Activated T-cell treated with anti-CD3 and anti-CD28 coated beads for 4 hours (primary cell): ENCODE measurements at places on chromosomes 4 and X.

- no peak for DNase-seq
These were observed 96.7 kb downstream of the AREG start for GRCh38 chr4:74541667-74542066.

- no peak for DNase-seq
These were observed 5.1 kb upstream of the FAT1 start for GRCh38 chr4:186728631-186729271.

DNA sequence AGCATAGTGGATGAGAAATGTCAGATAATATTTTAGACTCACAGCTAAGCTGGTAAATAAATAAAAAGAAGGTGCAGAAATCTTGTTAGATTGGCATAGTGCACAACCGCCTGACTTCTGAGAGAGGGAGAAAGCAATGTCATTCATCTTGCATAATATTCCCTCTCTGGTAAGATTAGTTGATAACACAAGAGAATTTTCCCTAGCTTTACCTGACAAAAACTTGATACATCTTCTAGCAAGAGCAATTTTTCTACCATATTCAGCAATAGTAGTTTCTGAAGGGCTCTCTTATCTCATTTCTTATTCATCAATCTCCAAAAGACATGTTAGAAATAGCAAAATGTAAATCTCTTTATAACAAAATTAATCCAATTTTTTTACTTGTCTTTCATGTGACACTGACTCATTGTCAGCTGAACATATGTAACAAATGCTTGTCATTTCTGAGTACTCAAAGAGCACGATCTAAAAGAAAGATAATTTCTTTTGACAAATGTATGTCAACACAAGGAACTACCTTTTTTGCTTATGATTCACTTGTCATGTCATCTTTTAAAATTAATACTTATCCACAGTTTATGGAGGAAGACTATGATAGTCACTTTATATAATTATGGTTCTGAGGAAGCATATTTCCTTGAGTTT lies 240.0 kb downstream of the ARAP2 start:
- no peak for DNase-seq

GRCh38 chr4:174663216-174663615 lies 140.9 kb upstream of the HPGD start:
- DNase-seq: no peak

DNA sequence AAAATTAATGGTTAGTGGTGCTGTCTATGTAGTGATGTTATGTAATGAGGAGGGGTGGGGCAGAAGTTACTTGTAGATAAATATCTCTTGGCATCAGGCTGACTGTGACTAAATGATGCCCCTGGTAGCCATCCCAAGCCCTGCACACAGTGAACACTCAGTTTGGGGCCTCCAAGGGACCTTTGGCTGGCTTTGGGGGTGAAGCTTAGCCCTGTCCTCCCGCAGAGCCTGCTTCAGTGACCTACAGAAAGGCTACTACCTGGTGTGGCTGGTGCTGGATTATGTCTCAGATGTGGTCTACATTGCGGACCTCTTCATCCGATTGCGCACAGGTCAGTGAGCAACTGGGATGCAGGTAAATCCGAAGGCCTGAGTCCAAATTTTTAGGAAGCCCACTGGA lies 7.8 kb downstream of the CNGA2 start:
- DNase-seq: no peak

GRCh38 chr4:84319124-84319523 lies 180.0 kb downstream of the NKX6-1 start:
- no peak for DNase-seq

GRCh38 chrX:51742586-51742985 lies 656 bp upstream of the GSPT2 start:
- no peak for DNase-seq

DNA sequence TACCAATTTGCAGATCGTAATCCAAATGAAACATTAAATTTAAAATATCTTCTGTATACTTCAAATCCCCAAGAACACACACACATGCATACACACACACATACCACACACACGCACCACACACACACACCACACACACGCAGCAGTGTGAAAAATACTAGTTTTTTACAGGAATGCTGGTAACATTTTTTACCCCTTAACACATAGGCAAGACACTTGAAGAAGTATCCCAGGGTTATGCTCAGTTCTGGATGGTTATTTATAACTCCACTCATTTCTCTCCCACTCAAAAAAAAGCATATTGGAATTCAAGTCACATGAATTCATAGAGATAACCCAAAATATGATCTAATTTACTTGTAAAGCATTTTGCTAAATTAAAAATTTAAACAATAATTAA lies 325.5 kb upstream of the SLC7A11 start:
- DNase-seq: no peak

DNA sequence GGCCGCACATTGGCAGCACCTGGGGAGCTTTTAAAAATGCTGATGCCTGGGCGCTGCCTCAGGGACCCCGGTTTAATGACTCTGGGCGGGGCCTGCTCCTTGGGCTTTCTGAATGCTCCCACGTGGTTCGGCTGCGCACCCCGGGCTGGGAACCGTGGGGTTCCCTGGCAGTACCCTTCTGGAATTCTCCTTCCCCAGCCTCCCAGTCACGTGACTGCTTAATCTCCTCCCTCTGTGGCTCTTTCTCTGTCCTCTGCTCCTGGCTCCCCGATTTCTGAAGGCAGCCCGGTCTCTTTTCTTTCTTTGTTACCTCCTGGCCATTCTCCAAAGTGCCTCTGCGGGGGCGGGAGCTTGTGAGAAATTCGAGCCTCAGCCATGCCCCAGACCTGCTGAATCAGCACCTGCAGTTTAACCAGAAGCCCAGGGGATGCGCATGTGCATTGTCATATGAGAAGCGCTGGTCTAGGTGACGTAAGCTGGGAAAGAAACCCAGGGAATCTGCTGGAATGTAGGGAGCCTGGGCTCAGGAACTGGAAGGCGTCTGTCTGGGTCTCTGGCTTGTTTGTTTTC lies 16.6 kb downstream of the CLCN4 start:
- DNase-seq: no peak

- DNase-seq: no peak
These were observed 361.6 kb upstream of the EMCN start for GRCh38 chr4:100879471-100879870.

GRCh38 chrX:129235903-129236302 lies 287.4 kb downstream of the SMARCA1 start:
- no peak for DNase-seq

- no peak for DNase-seq
These were observed 35.6 kb downstream of the COL25A1 start for GRCh38 chr4:109266891-109267290.

- DNase-seq: no peak
These were observed 5.0 kb upstream of the SDAD1 start for GRCh38 chr4:75995727-75996126.

DNA sequence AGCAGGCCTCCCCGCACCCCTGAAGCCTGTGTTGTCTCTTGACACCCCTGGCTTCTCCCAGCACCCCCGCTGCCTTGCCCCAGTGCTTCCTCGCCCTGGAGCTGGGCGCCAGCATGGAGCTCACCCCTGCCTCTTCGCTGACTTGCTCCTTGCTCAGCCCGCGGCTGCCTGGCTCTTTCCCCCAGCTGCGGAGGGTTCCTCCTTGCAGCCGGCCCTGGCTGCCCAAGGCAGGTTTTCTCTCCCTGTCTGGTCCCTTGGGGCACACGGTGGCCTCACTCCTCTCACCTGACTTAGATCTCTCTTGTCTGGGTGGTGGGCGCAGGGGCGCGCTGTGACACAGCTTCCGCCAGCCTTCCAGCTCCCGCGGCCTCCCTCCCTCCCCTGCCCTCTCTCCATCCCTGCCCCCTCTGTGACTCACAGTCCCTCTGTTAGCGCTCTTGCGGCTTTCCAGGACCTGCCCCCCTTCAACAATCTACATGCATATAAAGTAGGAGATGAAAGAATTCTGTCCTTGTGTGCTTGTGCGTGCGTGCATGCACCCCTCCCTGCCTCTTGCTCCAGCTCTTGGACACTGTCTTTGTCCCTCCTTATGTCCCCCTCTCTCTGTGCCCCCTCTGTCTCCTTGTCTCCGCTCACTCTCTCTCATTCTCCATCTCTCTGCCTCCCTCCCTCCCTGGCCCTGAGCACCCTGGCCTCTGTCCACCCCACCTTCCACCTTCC lies 2.2 kb downstream of the PLXNB3 start:
- DNase-seq: peak; percentile 25

GRCh38 chrX:7953446-7953845 lies 26.2 kb upstream of the PNPLA4 start:
- DNase-seq: no peak

DNA sequence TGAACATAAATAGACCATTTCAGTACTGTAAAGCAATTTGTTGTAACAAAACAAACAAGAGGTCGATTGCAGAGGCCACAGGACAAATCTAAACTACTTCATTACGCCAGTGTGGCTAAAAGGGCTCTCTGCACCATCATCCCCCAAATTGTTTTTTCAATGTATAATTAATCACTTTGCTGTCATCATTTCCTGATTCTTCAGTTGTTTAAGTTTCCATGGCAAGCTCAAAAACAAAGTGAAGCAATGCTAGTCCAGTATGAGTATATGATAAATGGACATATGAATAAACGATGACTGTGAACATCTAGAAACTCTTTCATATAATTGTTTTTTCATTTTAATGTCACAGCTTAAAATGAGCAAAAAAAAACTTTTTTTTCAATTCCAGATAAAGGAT lies 235.4 kb upstream of the FGF13 start:
- DNase-seq: no peak

DNA sequence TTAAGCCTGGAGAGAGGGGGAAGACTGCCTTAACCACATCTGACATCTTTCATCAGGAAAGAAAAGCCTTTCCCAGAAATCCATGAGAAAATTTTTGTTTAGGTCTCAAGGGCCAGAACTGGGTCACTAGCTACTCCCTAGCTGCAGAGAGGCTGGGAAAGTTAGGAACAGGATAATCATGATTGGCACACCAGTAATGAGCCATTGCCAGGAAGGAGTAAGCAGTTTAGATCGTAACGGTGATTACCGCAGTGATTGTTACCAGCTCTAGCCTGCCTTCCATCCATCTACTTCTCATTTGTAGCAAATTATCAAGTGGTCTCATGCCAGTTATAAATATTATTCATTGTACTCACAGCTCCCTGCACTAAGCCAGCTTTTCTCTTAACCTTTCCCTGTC lies 22.7 kb upstream of the STX18 start:
- no peak for DNase-seq

GRCh38 chr4:137361756-137362470 lies 170.4 kb downstream of the PCDH18 start:
- no peak for DNase-seq

DNA sequence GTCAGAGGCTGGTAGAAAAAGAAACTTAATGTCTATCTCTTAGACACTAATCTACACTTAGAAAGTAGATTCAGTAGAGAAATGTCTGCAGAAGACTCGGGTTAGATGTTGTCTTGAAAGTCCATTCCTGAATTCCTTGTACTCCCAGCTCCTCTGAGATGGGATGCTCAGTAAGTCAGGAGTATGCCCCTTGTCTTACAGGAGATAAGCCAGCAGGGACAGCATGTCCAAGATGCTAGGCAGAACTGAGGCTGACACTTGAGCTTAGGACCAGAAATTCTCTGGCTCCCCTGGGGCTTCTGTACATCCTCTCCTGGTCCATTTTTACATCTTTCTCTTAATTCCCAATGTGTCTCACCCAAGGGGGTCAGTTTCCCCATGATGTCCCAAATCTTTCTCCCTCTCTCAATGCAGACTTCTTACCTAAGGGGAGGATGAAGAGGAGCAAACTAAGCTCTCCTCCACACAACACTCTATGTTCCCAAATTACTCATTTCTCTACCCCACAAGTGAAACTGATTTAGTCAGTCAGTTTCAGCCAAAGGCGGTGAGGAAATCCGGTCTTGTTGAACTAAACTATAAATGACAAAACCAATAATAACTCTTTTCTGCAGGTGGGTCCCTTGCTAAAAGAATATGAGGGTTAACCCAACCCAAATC lies 558.2 kb upstream of the DIPK2B start:
- DNase-seq: no peak

- DNase-seq: no peak
These were observed 29.2 kb downstream of the SULT1E1 start for GRCh38 chr4:69830560-69831269.

DNA sequence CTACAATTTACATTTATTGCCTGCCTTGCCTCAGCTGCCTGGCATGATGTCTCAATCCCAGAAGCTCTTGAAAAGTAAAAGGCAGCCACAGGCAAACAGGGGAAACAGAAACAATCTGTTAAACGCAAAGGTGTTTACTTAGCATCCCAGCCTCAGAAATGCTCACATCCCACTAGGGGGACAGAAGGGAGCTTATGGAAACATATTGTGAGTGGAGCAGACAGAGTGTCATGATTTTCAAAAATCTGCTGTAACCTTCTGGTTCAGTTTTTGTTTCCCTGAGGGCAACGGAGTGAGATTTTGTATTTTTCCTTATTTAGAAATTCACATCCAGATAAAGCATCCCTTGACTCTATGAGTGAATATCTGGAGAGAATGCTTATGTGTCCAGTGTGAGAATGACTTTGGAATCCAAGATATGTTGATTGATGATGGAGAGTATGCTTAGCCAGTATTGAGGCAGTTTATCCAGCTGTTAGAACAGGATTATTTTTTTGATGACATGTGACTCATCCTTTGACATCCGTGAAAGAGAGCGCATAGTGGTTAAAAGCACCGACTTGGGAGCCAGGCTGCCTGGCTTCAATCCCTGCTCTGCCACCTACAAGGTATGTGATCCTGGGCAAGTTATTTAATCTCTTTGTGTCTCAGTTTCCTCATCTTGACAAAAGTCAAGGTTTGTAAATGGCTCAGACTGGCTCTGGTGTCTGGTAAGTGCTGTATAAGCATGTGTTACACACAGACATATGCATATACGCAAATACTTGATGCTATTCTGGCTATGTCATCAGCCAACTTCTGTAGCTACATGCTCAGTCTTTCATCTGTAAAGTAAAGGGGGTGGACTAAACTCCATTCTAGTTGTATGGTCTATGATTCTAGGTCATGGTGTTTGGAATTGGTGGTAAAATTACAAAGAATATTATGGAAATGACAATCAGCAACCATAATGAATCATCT lies 381.2 kb downstream of the RAPGEF2 start:
- DNase-seq: no peak

DNA sequence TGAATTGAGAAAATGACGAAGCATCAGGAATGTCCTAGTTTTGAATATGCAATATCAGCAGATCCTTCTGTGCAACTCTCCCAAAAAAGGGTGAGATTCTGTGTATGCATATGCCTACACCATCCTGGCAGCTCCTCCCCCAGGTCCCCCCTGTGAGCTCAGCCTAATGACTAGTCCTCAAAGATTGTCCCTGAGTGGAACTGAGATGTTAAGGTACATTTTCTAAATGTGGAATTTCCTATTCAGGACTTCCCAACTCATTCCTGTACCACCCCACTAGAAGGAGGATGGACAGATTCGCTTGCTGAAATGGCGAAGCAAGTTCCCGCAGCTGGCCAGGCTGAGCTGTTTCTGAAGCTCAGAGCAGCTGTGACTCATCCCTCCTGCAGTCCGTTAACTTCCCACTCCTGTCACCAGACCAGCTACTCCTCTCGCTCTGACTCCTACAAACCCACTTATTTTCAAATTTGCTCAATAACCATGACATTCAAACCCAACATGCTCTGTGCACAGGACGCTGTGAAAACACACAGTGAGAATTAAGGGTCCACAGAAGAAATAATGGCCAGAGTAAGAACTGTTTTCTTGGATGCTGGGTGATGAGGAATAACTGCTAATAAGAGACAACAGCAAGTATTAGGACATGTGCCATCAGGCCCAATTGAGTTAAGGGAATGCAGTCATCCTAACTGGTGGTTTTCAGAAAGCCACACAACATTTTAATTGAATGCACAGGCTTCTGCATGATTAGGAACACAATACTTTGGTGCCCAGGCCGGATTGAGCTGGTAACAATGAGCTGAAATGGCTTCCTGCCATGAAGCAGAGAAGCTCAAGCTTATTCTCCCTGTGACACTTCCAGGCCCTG lies 40.0 kb upstream of the IRF2 start:
- DNase-seq: no peak
